Endothelial cell of umbilical vein (primary cell): ENCODE measurements at places on chromosomes 12 and 14.

DNA sequence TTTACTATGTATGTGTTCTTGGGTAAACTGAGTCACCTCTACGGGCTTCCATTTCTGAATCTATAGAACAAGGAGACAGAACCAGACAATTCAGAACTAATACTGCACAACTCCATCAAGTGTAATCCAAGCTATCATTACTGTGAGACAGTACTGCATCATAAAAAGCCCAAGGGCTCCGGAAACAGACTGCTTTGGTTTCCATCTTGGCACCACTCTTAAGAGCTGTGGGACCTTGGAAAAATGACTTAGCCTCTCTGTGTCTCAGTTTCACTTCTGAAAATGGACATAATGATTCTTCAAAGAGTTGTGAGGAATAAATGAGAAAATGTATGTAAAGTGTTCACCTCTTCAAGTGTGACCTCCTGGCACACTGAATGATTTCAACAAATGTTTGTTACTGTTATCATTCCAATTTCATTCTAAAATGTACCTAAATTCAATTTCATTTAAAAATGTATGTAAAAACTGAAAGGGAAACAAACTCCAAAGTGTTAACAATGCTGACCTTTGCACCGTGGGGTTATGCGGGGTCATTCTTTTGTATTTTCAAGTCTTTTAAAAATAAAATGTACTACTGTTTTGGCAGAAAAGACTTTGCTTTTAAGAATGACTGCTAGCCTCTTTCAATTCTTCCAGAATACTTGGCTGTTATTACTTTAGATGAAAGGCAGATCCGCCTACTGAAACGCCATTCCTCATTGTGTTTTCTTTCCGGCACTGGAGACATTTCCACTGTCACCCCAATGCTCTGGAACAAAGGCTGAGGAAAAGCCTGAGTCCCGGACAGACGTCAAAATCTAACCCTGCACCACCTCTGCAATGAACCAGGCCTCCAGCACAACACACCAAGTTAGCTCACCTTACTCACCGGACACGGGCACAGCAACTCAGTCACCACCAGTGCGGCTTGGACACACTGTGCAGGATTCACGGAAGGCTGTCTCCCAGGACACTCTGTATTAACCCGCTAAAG lies 62.8 kb downstream of the TMCC3 start:
- H3K27ac ChIP-seq: peak overlapping the region; percentile 57
- no peaks in the 10 kb centered on the region for H3K27me3 ChIP-seq
- no peaks in the 10 kb centered on the region for H3K36me3 ChIP-seq
- no peak overlapping the region for H3K4me3 ChIP-seq
- H3K4me1 ChIP-seq: peaks cover 60% of the 10 kb centered on the region

- H3K36me3 ChIP-seq: no peaks in the 10 kb centered on the region
- no peaks in the 10 kb centered on the region for H3K27me3 ChIP-seq
- H3K4me1 ChIP-seq: no peaks in the 10 kb centered on the region
- H3K27ac ChIP-seq: no peak overlapping the region
These were observed 55.5 kb downstream of the PPP2R5E start for GRCh38 chr14:63487724-63488123.

GRCh38 chr12:113136128-113136989 lies 798 bp upstream of the RASAL1 start:
- H3K27me3 ChIP-seq: no peaks in the 10 kb centered on the region
- DNase-seq: no peak
- no peaks in the 10 kb centered on the region for H3K4me1 ChIP-seq

GRCh38 chr12:124370851-124371250 lies 76.0 kb downstream of the RFLNA start:
- no peak for DNase-seq
- H3K4me3 ChIP-seq: no peak overlapping the region
- H3K36me3 ChIP-seq: peaks cover 13% of the 10 kb centered on the region
- peaks cover 29% of the 10 kb centered on the region for H3K4me1 ChIP-seq
- no peak overlapping the region for H3K27ac ChIP-seq
- no peaks in the 10 kb centered on the region for H3K27me3 ChIP-seq

GRCh38 chr14:104218361-104219180 lies 80.2 kb downstream of the KIF26A start:
- H3K27me3 ChIP-seq: no peaks in the 10 kb centered on the region
- H3K4me1 ChIP-seq: no peaks in the 10 kb centered on the region
- no peak overlapping the region for H3K27ac ChIP-seq
- H3K36me3 ChIP-seq: no peaks in the 10 kb centered on the region
- DNase-seq: no peak

- no peak for DNase-seq
- H3K4me3 ChIP-seq: no peak overlapping the region
- no peaks in the 10 kb centered on the region for H3K4me1 ChIP-seq
- peaks cover 5% of the 10 kb centered on the region for H3K27me3 ChIP-seq
- no peak overlapping the region for H3K27ac ChIP-seq
- no peaks in the 10 kb centered on the region for H3K36me3 ChIP-seq
These were observed 2.3 kb downstream of the TMEM63C start for GRCh38 chr14:77183896-77184295.

- no peaks in the 10 kb centered on the region for H3K36me3 ChIP-seq
- no peak overlapping the region for H3K27ac ChIP-seq
- H3K4me3 ChIP-seq: no peak overlapping the region
- no peak for DNase-seq
These were observed 393.5 kb downstream of the NAV3 start for GRCh38 chr12:78224154-78224553.

DNA sequence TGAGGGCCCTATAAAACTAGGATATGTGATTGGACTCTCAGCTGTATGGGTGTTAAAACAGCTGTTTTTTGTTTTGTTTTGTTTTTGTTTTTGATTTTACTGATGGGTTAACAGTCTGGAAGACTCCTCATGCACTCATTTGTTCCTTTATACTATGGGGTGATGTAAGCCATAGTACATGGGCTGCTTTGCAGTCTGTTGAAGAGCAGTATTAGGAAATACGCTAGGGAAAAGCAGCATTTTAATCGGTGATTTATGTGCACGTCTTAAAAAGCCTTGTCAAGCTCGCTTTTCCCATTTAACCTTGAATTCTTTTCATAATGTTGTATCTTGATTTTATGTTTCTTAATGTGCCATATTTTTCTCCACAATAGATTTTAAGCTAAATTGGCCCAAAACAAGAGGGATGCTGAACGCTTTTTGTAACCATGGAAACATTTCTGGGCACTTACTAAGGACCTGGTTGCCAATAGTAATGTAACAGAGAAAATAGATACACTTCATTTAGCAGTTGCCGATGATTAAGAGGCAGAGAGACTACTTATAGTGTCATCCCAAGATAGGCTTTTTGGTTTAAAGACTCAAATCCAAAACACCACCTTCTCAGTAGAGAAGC lies 244.0 kb downstream of the SNAPC1 start:
- H3K4me1 ChIP-seq: peaks cover 11% of the 10 kb centered on the region
- DNase-seq: no peak
- H3K4me3 ChIP-seq: no peak overlapping the region
- no peaks in the 10 kb centered on the region for H3K36me3 ChIP-seq
- no peak overlapping the region for H3K27ac ChIP-seq

- DNase-seq: no peak
- H3K27ac ChIP-seq: no peak overlapping the region
- peaks cover 12% of the 10 kb centered on the region for H3K4me1 ChIP-seq
- H3K27me3 ChIP-seq: no peaks in the 10 kb centered on the region
These were observed 124.3 kb downstream of the ZFP36L1 start for GRCh38 chr14:68668531-68668930.

DNA sequence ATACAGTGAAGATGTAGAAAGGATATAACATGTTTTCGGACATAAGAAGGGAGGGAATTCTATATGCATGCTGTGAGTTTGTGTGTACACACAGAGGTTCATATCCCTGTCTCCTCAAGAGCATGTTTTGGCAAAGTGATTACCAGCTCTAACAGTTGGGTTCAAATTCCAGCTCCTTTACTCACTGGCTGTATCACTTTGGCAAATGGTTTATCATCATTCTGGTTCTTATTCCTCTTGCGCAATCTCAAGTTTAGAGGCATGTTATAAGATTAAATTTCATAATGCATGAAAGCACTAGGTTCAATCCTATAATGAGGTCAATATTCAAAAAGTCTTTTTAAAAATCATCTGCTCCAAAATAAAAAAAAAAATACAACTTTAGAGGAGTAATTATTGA lies 107.7 kb upstream of the LRFN5 start:
- no peaks in the 10 kb centered on the region for H3K27me3 ChIP-seq
- H3K27ac ChIP-seq: no peak overlapping the region
- no peaks in the 10 kb centered on the region for H3K36me3 ChIP-seq

DNA sequence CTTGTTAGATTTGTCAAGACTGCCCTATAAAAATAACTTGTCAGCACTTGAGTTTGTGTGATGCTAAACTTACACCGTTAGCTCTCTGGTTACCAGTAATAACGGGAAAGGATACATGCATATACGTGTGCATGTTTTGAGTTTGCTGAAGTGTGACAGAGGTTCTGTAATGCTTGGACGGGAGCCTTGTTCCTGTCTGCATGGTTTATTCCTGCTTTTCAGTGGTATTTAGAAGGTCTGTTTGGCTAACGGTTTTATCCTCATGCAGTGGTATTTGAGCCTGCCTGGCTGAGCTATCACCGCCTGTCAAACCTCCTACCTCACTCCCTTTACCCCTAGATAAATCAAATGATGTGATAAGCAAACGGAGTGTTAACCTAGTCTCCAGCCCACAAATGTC lies 305.6 kb downstream of the GALC start:
- no peak overlapping the region for H3K27ac ChIP-seq
- DNase-seq: no peak
- no peaks in the 10 kb centered on the region for H3K4me1 ChIP-seq
- H3K27me3 ChIP-seq: no peaks in the 10 kb centered on the region
- no peak overlapping the region for H3K4me3 ChIP-seq
- no peaks in the 10 kb centered on the region for H3K36me3 ChIP-seq

DNA sequence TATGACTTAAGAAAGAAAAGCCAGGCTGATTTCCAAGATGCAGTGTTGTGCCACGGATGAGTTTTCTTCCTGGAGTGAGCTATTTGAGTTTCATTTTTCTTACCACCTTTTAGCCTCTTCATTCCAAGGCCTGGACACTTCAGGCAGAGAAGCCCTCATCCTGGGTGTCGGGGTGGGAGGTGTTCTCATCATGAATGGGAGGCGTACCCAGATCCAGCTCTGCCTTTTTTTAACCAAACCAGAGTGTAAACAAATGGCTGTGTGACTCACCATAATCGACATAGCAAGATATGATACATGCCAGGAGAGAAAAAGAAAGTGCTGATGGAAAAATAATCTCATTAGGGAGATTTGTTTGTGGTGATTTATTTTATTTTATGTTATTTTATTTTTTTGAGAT lies 79.9 kb downstream of the ARF6 start:
- H3K36me3 ChIP-seq: no peaks in the 10 kb centered on the region
- no peak overlapping the region for H3K4me3 ChIP-seq
- DNase-seq: peak; percentile 79
- H3K27ac ChIP-seq: peak overlapping the region; percentile 75

- no peaks in the 10 kb centered on the region for H3K4me1 ChIP-seq
- H3K27ac ChIP-seq: no peak overlapping the region
- no peaks in the 10 kb centered on the region for H3K36me3 ChIP-seq
- H3K27me3 ChIP-seq: no peaks in the 10 kb centered on the region
These were observed 72.7 kb downstream of the GALNT9 start for GRCh38 chr12:132256646-132257045.

- no peaks in the 10 kb centered on the region for H3K36me3 ChIP-seq
- no peaks in the 10 kb centered on the region for H3K27me3 ChIP-seq
These were observed 475.4 kb downstream of the NPAS3 start for GRCh38 chr14:33414041-33414440.

- no peak for DNase-seq
- H3K36me3 ChIP-seq: no peaks in the 10 kb centered on the region
- H3K27ac ChIP-seq: no peak overlapping the region
- no peaks in the 10 kb centered on the region for H3K27me3 ChIP-seq
- no peak overlapping the region for H3K4me3 ChIP-seq
These were observed 48.7 kb upstream of the GARIN2 start for GRCh38 chr14:67140556-67140955.

DNA sequence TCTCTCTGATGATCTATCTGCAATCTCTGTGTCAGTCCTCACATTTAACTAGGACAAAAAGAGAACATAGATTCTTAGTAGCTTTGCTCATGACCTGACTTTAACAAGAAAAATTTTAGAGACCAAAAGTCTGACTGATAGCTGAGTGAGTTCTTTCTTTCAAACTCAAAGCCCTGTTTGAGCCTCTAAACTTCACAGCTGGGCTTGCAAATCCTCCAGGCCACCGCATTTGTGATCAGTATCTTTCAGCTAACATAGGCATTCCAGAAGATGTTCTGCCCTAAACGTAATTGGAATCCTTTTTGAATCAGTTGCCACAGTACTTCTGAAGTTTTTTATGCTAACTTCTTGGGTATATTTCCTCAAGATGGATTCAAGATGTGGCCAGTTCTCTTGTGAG lies 459.0 kb downstream of the DPF3 start:
- H3K36me3 ChIP-seq: no peaks in the 10 kb centered on the region
- no peaks in the 10 kb centered on the region for H3K4me1 ChIP-seq
- H3K27ac ChIP-seq: no peak overlapping the region
- H3K4me3 ChIP-seq: no peak overlapping the region
- no peak for DNase-seq

- no peak overlapping the region for H3K27ac ChIP-seq
- H3K4me1 ChIP-seq: peaks cover 7% of the 10 kb centered on the region
- no peaks in the 10 kb centered on the region for H3K27me3 ChIP-seq
These were observed 356.1 kb downstream of the CEP128 start for GRCh38 chr14:80585506-80585835.

- H3K4me1 ChIP-seq: no peaks in the 10 kb centered on the region
- H3K36me3 ChIP-seq: peaks cover 2% of the 10 kb centered on the region
- DNase-seq: no peak
- H3K27ac ChIP-seq: no peak overlapping the region
These were observed 11.9 kb upstream of the GOLGA3 start for GRCh38 chr12:132840536-132840935.

- H3K4me3 ChIP-seq: no peak overlapping the region
- no peak overlapping the region for H3K27ac ChIP-seq
- DNase-seq: no peak
- no peaks in the 10 kb centered on the region for H3K27me3 ChIP-seq
- H3K36me3 ChIP-seq: no peaks in the 10 kb centered on the region
These were observed 5.2 kb downstream of the NDUFA12 start for GRCh38 chr12:94998326-94998725.
